Stimulated activated CD4-positive, alpha-beta T cell treated with anti-CD3 and anti-CD28 coated beads, Interleukin-12 subunit alpha, Interleukin-12 subunit beta, amount 100 ng/mL, for 24 hours (primary cell): ENCODE measurements at places on chromosomes 2 and 18.
A peak's percentile ranks its signal among the peaks of the same experiment; 100 is the strongest.

DNA sequence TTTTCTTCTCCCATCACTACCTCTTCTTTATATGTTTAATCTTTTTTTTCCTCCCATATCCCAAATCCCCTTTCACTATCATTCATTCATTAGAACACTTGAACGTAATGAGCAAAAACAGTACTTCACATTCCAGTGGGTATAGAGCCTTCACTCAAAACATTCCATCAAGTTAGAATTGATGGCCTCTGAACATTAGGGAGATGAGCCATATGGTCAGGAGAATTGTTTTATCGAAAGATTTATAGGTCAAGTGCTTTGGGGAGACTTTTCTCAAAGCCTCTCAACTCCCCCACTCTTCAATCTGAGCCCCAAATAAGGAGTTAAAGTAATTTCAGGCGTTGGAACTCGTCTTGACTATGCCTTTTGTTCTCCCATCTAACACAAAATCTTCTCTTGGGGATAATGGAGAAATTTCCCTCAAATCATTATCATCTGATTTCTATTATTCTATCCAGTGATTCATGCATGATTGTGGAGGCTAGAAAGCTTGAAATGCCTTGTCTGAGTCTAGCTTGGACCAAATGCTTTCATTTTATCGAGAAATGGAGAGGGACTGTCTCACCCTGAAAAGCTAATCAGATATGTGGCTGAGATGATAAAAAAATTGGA lies 79.2 kb downstream of the KIAA2012 start:
- no peak for DNase-seq

DNA sequence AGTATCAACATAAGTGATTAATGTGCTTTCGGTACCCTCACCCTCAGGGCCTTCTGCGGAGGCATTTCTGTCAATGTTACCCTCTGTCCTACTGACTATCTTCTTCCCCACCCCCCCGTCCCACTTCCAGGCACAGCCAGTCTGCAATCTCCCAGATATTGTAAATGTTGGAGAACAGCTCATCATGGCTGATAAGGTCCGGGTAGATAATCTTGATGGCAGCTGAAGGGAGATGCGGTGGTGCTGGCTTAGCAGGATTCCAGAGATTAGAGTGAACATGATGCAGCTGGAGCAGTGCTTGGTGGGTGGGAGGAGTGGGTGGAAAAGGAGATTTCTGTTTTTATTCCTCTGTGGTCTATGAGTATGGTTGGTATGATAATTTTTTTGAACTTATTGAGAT lies 15.5 kb downstream of the GTF2A1L start:
- DNase-seq: no peak

DNA sequence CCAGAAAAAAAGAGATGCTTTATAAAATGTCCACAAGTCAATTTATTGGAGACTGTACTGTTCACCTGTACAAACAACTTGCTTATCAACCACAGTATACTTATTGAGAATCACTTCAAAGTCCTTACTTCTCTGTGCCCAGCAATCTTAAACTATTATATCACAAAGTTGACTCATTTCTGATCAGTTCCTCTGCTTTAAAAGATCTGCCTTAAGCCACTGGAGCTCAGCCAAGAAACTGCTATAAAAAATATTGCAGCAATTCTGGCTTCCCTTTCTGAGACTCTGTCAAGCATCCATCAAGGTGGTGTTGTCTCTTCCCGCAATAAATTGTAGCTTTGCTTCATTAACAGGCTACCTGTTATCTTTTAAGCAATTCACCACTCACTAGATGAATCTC lies 375.2 kb upstream of the SPHKAP start:
- no peak for DNase-seq

DNA sequence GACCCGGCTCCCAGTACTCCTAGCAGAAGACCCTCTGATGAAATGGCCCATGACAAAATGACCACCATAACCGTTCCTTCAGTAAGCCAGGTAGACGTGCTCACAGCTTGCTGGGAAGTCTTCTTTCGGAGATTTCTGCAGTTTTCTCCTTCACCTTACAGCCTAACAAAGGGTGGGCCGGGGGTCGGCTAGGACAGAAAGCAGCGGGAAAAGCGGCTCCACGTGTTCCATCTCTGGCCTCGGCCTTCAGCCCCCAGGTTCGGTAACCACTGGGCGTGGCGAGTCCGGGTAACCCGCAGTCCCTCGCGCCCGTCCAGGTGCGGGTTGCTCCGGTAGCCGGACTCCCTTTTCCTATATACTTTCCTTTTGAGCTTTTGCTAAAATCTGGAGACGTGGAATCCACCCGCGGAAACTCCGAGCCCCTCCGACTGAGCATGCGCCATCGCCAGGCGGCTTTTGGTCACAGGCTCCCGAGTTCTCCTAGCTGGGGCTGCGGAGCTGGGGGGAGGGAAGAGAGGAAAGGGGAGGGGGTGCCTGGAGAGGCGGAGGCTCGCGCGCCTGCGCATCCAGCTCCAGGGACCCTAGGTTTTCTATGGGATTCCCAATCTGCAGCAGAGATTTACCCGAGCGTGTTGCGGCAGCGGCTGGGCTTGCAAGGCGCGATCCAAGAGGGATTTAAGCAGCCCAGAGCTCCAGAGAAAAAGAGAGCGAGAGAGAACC lies at the start of gene VSNL1:
TSS of gene VSNL1 (plus strand) at position 604 of the 720 bp plus-strand sequence. CDS start 51,379 bp downstream, outside the sequence.
- no peak for DNase-seq

- no peak for DNase-seq
Observed at GRCh38 chr2:36477315-36477714, 120.7 kb downstream of the FEZ2 start.

- no peak for DNase-seq
Observed at GRCh38 chr2:28401411-28401810, 8.8 kb downstream of the FOSL2 start.

GRCh38 chr2:145752091-145752806 lies 1232.3 kb upstream of the ZEB2 start:
- no peak for DNase-seq

DNA sequence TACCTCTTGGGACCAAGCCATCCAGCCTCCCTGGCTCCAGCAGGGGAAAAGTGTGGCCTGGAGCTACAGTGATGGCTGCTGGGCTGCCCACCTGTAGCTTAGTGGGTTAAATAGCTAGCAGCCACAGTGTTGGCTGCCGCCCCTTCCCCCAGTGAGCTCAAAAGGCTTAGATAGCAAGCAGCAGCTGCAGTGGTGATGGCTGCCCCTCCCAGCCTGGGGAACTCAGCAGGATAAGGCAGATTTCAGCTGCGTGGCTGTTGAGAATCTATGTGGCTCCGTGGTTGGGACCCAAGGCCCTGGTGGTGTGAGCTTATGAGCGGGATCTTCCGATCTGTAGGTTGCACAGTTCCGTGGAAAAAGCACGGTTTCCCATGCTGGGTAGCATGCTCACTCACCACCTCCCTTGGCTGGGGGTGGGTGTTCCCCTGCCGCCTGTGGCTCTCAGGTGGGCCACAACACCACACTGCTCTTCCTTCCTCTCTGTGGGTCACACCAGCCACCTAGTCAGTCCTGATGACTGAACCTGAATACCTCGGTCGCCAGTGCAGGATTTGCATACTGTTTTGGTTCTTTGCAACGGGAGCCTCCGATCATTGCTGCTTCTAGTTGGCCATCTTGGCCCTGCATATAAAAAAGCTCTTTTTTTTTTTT lies 946.5 kb upstream of the FAM98A start:
- DNase-seq: no peak

DNA sequence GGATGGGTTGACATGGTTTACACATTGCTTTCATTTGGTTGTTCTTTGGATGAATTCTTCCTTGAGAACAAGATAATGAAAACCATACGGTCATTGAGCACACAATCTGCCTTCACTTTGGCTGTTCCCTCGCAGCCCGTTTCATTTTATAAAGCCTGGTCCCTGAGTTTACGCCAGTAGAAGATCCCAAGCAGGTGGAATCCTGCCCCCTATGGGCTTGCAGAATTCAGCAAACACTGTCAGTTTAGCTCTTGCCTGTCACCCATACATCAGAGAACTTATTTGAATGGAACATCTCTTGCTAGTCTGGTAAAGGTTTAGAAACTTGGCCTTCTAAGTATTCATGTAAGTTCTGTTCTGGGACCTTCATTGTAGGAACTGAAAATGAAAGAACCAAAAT lies 666.4 kb upstream of the ZEB2 start:
- DNase-seq: no peak

- no peak for DNase-seq
Observed at GRCh38 chr2:9763356-9764152, 79.7 kb upstream of the TAF1B start.

DNA sequence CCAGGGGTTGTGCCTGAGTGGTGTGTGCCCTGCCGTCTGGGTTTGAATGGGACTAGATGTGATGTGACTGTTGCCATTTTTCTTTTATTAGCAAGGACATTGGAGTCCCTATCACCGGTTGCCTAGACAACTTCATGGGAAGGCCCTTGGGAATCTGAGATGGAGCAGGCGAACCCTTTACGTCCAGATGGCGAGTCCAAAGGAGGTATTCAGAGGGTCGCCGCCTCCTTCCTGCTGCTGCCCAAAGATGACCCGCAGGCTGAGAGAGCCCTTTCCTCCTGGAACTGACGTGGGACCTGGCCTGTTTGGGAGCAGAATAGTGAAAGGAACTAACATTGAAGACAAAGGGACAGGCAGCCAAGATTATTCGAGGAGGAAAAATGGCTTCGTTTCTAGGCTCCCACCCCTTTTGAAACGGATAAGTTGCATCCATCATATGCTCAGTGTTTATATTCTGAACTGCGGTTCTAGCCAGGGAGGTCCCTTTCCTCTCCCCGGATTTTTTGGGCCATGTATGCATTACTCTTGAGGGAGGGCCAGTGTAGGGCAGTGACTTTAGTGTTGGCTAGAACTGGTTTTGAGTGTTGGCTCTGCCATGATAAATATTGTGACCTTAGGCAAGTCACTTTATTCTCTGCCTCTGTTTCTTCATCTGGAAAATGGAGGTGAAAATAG lies 673 bp downstream of the CENPO start:
- peak; percentile 8 for DNase-seq

GRCh38 chr18:56214706-56215105 lies 423.7 kb downstream of the TXNL1 start:
- no peak for DNase-seq

DNA sequence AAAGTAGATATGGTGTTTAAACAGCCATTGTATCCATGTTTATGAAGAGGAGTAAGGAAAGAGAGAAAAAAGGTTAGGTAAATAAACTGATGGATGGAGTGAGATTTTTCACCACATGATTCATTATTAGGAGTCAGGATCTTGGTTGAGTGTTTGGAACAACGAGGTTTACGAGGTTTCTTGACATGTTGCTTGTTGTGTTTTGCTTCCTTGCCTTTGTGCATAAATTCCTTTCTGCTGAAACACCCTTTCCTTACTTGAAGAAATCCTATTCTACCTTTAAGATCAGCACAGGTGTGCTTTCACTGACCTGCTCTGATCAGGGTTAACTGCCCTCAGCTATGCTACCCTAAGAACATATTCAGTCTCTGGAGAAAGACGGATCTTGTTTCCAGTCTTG lies 66.6 kb downstream of the EFEMP1 start:
- DNase-seq: no peak

GRCh38 chr18:61727241-61728193 lies 165.3 kb downstream of the RNF152 start:
- DNase-seq: no peak

DNA sequence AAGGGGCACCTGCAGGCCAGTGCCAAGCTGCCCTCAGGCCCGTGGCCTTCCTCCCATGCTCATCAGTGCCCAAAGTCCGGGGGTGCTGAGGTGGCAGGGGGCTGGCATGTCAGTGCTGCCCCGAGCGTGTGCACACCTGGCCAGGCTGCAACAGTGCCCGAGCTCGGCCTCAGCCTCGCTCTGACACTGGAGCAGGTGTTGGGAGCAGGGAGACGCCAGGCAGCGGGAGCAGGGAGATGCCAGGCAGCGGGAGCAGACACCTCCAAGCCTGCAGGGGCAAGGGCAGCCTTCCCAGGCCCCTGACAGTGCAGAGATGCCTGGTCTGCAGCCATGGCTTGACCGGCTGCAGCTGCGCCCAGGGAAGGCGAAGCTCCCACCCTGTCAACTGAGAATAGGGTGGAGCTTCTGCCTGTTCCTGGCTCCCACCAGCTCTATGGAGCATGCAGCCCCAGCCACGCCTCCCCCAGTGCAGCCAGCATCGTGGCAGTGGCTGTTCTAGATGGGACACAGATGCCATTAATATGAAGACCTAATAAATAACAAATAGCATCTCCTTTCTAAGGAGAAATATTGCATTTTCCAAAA lies 82.4 kb downstream of the DTNB start:
- no peak for DNase-seq

DNA sequence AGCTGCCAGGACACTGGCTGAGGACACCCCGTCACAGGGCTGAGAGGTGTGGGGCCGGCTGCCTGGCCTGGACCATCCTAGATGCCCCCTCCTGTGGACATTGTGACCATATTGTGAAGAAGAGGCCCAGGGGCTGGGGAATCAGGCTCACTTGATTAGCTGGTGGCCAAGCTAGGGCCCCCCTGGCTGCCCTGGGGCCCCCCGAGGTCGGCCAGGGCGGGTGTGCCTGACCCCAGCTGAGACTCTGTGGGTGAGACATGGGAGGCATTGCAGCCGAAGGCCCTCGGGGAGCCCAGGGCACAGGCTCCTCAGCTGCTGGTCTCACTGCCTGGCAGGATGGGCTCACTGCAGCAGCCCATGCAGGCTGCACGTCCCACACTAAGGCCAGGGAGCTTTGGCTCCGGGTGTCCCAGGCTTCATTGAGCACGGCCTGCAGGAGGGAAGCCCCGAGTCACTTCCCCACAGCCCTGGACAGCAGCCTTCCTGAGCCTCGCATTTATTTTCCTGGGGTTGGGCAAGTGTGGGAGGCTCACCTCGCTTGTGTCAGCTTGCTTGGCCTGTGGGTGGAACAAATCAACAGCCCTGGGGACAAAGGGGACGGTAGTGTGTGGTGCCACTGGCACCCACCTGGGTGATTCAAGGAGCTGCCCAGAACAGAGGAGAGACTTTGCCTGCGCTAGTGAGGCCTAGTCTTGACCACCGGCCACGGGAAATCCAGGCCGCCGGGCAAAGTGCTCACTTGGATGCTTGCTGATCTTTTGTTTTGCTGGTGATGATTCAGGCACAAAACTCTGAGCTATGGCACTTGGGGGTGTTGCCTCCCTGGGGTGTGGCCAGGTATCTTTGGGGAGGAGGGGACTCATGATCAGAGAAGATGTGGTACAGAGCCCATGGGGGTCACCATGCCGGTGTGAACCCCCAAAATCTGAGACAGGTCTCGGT lies 1.3 kb downstream of the GAL3ST2 start:
- no peak for DNase-seq

DNA sequence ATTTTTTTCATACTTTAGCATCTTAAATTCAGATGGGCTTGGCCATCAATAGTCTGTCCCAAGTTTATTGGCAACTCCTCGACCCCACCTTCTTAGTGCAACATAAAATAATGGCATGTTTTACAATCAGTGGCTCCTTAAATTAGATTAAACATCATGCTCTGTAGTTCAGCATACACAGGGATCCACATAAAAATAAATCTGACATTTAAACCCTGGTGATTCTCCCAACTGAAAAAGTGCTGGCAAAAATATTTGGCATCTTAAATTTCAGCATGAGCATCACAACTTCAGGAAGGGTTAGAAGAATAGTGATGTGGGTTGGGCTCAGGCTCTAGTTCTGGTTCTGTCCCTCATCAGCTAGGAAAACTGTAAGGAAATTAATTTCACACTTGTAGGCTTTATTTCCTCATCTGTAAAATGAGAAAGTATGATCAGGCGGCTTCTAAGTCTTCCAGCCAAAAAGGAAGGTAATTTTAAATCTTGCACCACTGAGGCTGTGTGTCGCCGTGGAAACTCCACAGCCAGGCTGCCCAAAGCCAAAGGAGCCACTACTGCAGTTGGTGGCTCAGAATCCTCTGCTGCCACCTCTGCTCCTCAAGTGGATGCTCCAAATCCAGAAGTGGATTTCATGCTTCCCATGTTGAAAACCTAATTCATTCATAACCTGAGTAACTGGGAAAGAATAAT lies 17.6 kb upstream of the EPG5 start:
- DNase-seq: no peak

GRCh38 chr2:134694411-134694810 lies 24.4 kb downstream of the TMEM163 start:
- DNase-seq: no peak
